ENCODE measurements at places on chromosomes 13 and 19.

DNA sequence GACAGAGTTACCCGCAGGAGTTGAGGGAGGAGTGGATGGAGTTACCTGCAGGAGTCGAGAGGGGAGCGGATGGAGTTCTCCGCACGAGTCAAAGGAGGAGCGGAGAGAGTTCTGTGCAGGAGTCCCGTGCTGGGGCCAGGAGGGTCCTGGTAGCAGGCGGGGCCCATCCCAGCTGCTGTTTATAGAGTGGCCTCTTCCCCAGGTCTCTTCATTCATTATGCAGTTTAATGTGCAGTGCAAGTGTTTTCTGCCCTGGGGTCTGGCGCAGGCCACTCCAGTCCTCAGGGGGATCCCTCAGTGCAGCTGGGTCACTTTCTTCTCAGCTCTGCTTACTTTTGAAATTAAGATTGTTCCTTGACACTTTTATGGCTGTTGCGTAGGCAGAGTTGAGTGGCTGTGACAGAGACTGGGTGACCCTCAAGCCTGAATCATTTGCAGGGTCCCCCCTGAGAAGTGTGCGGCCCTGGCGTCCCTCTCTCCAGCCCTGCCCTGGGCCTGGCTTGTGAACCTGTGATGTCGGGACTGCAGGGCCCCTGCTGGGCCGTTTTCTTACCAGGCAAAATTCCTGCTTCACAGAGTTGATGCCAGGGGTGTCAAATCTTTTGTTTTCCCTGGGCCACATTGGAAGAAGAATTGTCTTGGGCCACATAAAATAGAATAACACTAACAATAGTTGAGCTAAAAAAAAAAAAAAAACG lies 17.9 kb downstream of the TFDP1 start:
- DNase-seq, result no peak

GRCh38 chr13:67366533-67366932 lies 136.4 kb upstream of the PCDH9 start:
- no peak for DNase-seq

DNA sequence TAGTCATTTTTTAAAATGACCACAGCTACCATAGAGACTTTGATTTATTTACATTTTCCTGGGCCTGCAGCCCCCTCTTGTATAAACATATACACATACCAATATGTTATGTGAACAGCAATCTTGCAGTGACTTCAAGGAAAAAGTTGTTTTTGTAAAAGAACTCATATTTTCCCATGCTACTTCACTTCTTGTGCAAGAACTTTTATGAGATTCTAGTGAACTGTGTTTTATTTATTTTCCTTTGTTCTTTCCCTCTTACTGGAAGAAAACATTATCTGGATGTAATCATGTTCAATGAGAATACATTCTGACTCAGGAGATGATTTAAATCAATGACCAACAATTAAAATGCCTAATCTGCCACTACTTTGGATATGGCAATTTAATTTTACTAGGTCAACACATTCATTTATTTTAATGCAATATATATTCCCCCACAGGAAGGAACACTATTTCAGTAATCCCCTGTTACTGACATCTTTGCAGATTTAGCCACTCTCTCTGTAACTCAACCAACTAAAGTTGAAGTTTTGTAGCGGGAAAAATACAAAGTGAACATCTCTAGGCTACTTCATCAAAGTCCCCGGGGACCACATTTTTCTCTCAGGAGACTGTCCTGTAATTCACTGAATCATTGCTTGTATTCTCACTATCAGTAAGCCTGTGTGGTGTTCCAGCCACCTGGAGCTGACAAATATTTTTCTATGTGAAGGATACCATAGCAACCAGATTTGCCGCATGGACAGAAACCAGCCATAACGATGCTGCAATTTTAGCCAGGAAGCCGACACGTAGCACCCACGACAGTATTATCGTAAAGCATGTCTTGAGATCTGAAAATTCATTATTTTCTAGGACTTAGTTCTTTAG lies 90.5 kb downstream of the STARD13 start:
- DNase-seq, result no peak

GRCh38 chr13:93635616-93636032 lies 409.0 kb downstream of the GPC6 start:
- DNase-seq, result no peak

DNA sequence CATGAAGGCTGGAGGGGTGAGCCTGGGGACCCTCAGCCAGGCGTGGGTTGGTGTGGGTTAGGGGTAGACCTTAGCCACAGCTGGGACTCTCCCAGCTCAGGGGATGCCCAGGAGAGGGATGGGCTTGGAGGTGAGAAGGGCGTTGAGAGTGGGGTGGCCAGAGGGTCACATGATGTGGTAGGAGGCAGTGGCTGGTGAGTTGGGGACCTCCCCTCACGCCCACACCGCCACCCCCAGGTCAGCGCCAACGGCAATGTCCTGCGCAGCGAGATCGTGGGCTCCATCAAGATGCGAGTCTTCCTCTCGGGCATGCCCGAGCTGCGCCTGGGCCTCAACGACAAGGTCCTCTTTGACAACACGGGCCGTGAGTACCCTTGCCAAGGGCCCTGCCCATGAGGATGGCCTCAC lies 28.5 kb downstream of the AP1M1 start:
- no peak for DNase-seq

GRCh38 chr13:69617587-69617986 lies 490.0 kb upstream of the ATXN8OS start:
- DNase-seq, result no peak

DNA sequence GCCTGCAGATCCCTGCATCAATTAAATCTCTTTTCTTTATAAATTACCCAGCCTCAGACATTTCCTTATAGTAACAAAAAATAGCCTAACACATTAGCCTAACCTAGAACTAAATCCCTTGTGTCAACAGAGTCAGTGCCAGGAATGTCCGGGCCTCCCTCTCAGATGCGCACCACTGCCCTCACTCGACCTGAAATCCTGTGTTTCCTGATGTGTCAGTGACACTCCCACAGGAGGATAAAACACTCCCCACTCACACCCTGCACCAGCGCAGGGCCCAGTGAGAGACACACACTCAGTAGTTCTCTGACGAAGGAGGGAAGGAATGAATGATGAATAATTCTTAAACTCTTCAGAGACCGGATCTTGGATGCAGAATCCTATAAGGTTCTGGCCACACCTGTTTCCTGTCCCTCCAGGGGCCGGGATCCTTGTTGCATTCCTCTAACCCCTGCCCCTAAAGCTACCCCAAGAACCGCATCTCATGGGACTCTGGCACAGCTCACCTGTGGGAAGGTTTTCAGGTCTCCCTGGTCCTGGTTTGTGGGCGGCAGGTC lies 3.1 kb downstream of the CEACAM3 start:
- no peak for DNase-seq

DNA sequence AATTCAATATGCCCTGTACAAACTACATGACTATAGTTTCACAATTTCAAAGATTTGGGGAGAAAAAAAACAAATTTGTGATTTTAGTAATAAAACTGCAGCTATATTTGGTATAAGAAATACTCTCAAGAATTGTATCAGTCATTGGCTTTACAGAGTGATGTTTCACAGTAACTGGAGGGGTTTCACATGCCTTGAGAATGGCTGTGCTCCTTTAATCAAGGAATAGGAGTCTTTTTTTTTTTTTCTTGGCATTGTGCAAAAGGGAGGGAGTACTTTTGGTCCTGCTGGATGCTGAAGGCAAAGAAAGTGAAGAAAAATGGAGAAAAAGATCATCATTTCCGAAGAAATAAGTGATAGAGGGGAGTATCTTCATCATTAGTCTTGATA lies 6.8 kb downstream of the ZNF507 start:
- DNase-seq, result no peak

DNA sequence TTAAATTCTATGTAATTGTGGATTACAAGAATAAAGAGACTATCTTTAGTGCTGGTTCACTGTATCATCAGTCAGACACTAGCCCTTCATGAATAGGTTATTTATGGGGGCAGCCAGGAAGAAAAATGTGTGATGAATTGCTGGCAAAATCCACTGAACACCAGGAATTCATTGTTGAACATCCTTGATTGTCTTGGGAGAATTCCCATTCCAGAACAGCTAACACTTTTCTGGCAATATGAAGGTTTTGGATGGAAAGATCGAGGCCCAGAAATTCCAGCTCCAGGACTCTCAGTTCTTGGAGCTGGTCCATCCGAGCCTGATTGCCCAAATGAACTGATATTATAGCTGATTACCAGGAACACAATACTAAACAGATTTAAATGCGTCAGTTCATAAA lies 11.5 kb upstream of the SPART start:
- no peak for DNase-seq

GRCh38 chr19:46915386-46915785 lies 54.6 kb downstream of the ARHGAP35 start:
- DNase-seq, result no peak

DNA sequence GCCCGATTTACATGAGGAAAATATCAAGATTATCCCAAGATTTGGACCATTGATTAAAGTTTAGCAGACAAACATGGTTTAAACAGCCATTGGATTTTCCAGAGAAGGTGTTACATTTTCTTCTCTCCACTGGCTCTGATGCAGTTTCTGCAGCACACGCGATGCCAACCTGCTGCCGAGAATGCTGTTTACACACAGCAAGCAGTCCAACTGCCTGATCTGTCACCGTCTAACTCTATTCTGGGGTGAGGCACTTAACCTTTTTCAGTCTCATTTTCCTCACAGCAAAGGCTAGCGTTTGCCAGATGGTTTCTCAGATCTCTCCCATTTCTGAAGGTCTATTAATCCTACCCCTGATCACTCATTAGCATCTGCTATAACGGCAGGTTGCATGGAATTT lies 763.5 kb upstream of the GPC6 start:
- DNase-seq, result no peak

- DNase-seq, result no peak
Measured at GRCh38 chr13:85557691-85558467, 241.3 kb downstream of the SLITRK6 start.

DNA sequence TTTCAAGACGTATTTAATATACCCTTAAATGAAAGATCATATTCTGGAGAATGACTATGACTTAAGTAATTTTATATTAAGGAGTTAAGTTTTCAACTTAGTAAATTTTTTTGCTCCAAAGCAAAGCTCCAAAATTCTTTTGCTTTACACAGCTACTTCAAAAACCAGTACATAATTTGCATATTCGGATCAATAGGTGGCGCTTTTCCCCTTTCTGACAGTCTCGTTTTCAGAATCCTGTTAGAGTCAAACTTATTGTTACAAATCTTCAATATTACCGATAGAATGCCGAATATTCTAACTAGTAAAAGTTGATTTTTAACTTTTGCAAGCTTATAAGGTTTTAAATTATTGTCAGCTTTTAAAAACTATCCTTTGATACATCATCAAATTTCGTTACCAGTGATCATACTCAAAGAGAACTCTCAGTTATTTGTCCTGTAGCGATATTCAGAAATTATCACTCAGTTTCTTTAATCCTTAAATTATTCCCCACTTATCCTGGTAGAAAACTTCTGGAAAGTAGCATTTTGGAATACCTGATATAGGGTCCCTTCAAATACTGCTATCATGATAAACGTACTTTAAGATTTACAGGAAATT lies 852.7 kb upstream of the KLHL1 start:
- no peak for DNase-seq

- no peak for DNase-seq
Measured at GRCh38 chr13:63864171-63864902, 2448.7 kb upstream of the PCDH20 start.

DNA sequence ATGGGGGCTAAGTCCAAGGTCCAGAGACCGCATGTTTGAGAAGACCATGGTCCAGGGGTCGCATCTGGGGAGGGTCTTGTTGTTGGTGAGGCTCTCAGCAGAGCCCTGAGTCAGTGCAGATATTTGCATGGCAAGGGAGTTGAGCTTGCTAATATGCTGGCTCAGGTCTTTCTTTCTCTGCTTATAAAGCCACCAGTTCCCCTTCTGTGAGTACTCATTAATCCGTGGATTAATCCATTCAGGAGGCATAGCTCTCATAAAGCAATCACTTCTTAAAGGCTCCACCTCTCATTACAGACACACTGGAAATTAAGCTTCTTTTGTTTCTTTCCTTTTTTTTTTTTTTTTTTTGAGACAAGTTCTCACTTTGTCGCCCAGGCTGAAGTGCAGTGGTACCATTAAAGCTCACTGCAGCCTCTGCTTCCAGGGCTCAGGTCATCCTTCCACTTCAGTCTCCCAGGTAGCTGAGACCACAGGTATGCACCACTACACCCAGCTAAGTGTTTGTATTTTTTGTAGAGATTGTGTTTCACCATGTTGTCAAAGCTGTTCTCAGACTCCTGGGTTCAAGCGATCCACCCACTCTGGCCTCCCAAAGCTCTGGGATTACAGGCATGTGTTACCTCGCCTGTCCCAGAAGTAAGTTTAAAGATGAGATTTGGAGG lies 216.4 kb downstream of the SLITRK5 start:
- no peak for DNase-seq

- no peak for DNase-seq
Measured at GRCh38 chr13:99258210-99258860, at the start of gene GPR18. GPR18 (minus strand) TSS chr13:99258379; CDS start chr13:99255872, 2,507 bp downstream.

DNA sequence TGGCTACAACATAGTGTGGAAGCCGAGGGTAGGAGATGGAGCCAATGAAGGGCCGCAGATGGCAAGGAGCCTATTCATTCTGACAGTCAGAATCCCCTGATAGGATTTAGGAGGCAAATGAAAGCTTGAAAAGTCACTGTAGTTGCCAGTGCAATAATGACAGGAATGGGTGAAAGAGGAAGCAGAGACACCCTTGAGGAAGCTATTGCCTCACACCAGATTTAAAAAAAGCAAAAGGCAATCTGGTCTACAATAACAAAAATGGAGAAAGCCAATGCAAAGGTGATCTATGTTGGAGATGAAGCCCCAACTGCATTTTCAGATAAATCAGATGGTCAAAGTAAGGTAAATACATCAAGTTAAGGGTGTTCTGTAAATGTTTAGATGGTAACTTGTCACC lies 158.5 kb downstream of the TUBA3C start:
- no peak for DNase-seq

DNA sequence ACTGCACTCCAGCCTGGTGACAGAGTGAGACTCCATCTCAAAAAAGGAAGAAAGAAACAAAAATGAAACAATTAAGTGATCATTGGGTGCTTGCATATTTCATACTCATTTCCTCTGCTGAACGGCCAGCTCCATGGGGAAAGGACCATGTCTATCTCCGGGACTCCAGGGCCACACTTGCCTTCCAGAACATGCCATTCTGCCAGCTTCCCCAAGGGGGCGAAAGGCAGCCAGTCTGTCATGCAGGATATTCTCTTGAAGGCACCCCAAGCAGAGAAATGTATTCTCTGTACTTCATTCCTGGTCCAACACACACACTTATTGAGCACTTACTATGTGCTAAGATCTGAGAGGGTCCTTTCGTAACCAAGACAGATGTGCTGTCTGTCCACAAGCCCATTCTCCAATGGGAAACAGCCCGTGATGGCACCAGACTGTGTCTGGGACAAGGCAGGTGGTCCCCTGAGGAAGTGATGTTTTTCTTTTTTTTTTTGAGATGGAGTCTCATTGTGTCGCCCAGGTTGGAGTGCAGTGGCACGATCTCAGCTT lies 10.2 kb upstream of the CARM1 start:
- no peak for DNase-seq

DNA sequence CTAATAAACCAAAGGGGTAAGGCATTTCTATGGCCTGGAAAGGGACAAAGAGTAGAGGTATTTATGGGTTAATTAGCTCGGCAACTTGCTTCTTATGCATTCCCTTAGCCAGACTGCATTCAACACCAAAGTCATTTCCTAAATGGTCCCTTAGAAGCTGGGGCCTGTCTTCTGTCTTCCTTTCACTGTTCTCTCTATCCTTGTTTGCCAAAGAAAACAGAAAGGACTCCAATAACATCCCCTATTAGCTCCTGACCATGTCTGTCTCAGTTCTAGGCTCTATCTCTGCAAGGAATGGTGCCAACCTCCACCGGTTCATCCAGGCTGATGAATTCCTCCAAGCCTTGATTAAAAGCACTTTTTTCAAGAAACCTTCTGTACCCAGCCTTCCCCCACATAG lies 123.5 kb downstream of the KCTD12 start:
- no peak for DNase-seq

Measured in D721Med (cell line).